Stimulated activated CD4-positive, alpha-beta T cell treated with anti-CD3 and anti-CD28 coated beads, Interleukin-15, amount 100 ng/mL, for 1 hour (primary cell): ENCODE measurements at places on chromosomes 3 and 15.

GRCh38 chr15:94080989-94081605, 150.3 kb upstream of the MCTP2 start:
- DNase-seq = no peak

- no peak for DNase-seq
Observed at GRCh38 chr3:100766069-100766468, 56.8 kb downstream of the TFG start.

DNA sequence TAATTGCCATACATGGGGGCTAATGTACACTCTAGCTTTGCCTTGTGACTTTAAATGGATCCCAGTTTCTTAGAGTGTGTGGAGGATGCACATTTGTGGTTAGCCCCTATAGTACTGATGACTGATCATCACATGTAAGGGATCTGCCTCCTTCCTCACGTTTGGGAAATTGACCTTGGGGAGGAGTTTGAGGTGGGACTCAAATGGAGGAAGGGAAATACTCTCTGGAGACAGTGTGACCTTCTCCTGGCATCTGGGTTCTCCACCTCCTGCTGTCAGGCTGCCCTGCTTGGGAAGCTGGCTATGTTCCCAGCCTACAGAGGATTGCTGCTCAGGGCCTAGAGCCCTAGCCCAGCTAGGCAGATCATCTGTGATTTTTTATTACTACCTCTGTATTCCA, 48.7 kb downstream of the PPM1L start:
- DNase-seq = no peak

- no peak for DNase-seq
Observed at GRCh38 chr3:140399871-140400270, 278.0 kb upstream of the TRIM42 start.

GRCh38 chr3:191340966-191341365, 10.6 kb upstream of the UTS2B start:
- DNase-seq = no peak

GRCh38 chr3:191257286-191257685, 58.2 kb downstream of the OSTN start:
- no peak for DNase-seq

DNA sequence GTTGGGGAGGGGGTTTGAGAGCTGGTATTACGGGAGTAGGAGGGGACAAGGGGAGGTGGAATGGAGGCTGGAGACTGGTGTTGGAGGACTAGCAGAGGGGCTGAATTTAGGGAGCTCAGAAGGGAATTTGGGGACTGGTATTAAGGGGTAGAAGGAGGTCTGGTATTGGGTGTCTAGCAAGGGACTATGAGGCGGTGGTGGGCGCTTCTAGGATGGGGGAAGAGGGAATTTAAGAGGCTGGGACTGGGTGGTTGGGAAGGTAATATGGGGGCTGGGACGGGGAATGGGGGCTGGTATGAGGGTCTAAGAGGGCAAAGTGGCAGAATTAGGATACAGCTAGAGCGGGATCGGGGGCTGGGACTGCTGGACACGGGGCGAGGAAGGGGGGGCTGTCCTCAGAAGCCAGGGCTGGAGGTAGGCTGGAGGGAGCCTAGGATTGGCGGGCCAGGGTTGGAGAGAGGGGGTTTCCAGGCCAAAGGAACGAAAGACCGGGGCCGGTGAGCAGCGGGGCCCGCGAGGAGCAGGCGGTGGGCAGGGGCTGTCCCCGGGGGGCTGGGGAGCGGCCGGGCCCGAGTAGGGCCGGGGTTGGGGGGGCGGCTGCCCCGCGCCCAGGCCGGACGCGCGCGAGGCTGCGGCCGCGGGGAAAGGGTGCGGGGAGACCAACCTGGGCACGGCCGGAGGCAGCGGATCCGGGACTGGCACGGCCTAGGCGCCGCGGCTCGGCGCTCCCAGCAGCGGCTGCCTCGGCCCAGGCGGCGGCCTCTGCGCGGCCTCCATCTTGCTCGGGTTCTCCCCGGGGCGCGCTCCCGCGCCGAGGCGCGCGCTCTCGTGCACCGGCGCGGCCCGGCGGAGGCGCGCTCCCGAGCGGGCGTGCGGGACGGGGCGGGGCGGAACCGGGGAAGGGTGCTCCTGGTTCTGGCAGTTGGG, at the start of gene LHFPL4:
TSS of gene LHFPL4 (minus strand) at position 802 of the 927 bp plus-strand sequence. CDS start 1,143 bp downstream, outside the sequence.
- no peak for DNase-seq

DNA sequence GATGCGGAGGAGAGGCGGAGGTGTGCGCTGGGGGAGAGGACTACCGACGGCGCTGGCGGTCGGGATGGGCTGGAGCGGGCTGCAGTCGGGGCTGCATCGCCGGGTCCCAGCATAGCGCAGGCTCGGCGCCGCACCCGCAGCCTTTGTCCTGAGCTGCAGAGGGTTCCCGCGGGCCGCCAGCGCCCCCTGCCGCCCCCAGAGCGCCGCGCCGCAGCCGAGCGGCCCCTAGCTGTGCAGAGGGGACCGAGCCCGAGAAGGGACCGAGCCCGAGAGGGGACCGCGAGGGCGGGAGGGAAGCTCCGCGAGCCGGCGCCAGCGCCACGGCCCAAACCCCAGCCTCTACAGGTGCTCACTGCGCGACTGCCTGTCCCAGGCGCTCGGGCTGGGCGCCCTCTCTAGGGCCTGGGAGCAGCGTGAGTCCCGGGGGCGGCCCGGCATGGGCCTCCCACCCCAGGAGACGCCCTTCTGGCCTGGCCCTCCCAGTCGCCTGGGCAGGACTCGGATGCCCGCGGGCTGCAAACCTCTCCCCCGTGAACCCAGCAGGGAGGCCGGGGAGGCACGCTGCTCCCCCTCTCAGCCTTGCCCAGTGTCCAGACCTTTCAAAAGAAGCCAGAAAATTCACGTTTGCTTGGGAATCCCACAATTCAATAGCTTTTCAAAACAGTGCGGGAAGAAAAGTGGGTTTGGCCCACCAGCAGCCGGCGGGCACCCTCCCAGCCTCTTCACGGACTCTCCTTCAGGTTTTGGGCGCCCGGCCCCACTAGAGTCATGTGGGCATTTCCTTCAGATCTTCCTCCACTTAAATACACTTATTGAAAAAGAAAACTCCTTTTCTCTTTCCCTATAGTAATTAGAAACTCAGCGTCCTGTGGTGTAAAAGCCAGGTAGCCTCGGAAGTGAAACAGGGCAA, 134.7 kb downstream of the TPRA1 start:
- no peak for DNase-seq

GRCh38 chr3:2659896-2660295, 450.3 kb downstream of the IL5RA start:
- DNase-seq = no peak

- DNase-seq = no peak
Observed at GRCh38 chr3:167929968-167930367, 165.8 kb downstream of the GOLIM4 start.

DNA sequence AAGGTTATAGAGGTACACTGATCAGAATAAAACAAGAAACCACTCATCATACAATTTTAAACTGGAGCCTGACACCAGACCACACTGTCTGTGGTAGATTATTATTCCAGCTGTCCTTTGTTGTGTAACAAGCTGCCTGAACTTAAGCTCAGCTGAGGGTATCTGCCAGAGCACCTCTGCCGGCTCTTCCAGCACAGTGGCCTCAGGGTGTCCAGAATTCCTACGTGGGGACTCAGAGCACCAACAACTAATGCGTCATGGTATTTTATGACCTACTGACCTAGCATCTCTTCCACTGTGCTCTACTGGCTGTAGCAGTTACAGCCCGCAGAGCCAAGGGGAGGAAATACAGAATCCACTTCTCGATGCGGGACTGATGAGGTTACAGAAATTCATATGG, 15.6 kb upstream of the RAF1 start:
- DNase-seq = no peak

DNA sequence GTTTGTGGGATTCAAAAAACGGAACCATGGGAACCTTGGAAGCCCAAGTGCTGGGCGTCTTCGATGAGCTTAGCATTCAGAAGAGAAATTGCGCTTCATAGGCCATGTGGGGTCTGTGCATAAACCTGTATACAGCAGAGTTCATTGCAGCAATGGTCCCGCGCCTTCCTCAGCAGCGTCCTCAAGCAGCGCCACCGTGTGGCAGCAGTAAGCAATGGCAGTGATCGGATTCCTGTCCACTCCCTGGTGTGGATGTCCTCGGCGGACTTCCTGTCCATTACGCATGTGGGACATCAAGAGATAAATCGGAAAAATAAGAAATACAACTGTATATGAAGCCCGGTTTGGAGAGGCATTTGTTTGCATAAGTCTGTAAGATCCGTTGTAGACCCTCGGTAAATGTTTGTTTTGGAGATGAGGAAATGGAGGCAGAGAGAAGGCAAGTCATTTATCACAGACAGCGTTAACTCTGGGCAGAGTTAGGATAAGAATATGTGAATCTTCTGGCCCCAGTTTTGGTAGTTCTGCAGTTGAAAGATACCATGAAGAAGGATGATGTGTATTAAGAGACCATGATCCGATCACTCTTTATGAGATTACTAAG, 57.7 kb downstream of the CNTN4 start:
- DNase-seq = no peak
